Activated CD8-positive, alpha-beta memory T cell treated with anti-CD3 and anti-CD28 coated beads for 48 hours (primary cell): ENCODE measurements at places on chromosomes 2 and 18.

GRCh38 chr2:142088058-142088568 is 42.7 kb downstream of the LRP1B start:
- DNase-seq, result no peak

DNA sequence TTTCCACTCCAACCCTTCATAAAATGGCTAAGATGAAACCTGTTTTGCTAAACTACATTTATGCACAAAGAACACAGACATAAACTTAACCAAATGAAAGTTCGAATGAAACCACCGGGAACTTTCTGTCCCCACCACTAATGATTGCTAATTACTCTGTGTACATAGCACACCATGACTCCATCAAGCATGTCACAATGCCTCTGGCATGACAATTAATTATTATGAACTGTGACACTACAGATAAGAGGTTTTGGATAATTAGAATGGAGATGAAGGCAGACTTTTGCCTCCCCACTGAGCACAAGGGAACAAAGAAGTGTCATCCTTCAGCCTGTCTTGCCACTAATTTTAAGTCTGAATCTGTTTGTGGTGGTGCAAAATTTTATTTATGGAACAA is 1.5 kb downstream of the DAPL1 start:
- no peak for DNase-seq

DNA sequence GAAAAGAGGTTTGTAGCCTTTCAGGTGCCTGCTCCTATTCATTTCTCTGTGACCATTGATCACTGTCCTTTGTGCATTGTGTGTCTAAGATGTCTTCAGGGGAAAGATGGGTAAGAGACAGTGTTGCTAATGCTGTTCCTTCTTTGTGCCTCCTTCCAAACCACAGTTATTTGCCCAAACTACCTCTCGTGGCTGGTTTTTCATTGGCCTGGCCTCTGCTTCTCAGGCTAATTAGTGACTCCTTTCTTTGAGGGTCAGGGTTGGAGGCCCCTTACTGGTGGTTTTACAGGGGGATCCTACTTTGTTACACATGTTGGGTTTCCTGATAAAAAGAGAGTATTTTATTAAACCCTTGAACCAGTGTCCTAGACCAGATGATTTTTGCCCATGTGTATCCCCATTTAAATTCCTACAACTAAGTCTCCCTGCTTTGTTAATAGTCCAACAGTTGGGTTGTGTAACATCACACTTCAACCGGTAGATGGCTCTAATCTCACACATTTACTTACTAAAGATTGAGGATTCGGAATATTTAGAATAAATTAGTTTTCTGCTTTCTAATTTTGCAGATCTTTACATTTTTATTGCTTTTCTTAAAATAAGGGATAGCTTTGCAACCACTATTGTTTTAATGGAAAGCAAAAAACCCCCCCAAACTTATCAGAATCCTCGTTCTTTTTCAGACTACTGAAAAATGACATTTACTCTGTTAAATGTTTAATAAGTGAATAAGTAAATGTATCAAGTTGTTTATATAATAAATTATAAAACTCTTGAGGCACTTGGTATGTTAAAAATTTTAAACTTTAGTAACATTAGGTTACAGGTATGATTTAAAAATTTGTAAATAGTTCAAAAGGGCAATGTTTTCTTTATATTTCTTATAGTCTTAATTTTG is 2.4 kb downstream of the MARS2 start:
- DNase-seq, result no peak

DNA sequence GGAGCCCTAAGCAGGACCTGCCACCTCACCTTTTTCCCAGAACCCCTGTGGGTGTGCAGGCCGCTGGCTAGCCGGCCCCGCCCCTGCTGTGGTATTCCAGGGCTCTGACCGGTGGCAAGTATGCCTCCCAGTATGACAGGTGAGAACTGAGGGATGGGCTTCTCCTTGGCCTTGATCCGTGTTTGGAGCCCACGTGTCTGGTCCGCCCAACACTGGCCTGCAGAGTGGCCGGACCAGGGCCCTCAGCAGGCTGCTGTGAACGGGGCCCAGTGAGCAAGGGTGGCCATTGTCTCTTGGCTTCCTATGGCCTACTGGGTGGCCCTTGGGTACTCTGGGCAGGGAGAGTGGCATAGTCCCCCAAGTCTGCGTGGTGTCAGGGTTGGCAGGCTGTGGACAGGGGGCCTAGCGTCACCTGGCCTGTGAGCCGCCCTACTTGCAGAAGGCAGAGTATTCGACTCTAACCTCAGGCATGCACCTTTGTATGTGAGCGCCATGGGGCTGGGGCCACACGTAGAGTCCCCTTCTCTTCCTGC is 1.8 kb downstream of the RNPEPL1 start:
- no peak for DNase-seq

- DNase-seq, result no peak
Measured at GRCh38 chr2:25711675-25712354, 38.4 kb upstream of the DTNB start.

- DNase-seq, result no peak
Measured at GRCh38 chr18:55078303-55078932, 119.2 kb upstream of the CCDC68 start.

- DNase-seq, result no peak
Measured at GRCh38 chr2:59366288-59366687, 1125.2 kb upstream of the FANCL start.

GRCh38 chr2:48473271-48473670 is 56.7 kb upstream of the STON1 start:
- no peak for DNase-seq

DNA sequence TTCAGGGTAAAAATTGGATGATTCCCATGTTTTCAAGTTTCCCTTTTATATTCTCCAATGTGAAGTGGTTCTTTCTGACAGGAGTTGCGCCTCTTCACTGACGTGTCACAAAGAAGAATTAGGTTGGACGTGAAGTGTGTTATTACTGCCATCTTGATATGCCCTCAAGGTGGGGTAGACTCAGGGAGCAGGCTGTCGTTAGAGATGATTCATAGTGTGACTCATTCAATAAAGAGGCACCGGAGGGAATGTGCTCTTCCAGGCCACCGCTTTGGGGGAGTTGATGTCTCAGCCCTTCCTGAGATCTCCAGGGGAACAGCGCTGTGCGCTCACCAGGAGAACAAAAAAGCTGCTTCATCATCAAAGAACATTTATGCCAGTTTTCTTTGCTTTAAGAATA is 3.6 kb upstream of the DGKD start:
- no peak for DNase-seq

- no peak for DNase-seq
Measured at GRCh38 chr2:226742347-226742746, 57.3 kb downstream of the IRS1 start.

DNA sequence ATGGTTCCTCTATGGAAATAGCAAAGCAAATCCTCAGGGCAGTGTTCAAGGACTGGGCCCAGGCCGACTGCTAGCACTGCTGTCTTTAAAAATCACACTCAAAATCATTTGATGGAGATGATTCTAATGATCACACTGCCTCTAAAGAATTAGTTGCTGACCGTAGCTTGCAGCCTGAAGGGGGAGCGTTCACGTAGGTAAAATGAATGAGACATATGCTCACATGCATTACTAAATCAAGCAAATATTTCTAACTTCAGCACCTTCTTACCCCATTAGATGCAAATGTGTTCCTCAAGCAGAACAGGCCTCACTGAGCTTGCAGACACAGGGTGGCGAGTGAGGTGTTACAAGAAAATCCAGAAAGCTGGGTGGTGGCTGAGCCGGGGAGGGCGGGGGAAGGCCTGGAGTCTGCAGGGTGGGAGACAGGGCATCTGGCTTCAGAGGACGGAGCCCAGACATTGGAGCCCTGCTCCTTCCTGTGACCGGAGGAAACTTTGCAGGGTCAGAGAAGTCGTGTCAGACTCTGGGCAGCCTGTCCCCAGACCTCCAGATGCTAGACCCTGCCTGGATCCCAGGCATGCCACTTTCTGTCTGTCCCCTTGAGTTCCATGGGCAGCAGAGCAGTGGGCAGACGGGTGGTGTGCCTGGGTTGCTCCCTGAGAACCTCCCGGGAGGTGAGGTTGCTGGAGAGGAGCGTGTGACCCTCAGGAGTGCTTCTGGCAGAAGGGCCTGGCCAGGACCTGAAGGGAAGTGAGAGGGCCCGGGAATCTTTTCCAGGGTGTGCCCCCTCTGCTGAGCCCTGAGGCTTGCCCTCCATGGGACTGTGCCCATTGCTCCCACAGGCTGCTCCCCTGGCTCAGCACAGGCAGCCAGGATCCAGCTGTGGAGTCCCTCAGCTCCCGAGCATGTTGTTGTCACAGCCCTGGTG is 7.1 kb upstream of the NPPC start:
- DNase-seq, result no peak

DNA sequence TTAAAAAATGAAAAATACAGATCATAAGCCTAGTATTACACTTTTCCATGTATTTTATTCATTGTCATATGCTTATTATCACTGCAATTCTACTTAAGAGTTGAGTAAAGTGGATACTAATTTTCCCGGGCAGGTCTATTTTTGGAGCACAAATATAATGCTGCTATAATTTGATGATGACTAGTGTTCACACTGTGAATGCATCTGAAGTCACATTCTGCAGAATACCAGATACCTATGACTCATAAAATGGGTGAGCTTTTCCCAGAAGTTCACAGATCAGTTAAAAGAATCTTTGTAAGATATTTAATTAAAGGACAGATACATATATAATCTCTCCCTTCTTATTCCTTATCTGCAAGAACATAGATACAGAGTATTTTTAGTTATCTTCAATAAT is 79.8 kb upstream of the MC4R start:
- DNase-seq, result no peak

DNA sequence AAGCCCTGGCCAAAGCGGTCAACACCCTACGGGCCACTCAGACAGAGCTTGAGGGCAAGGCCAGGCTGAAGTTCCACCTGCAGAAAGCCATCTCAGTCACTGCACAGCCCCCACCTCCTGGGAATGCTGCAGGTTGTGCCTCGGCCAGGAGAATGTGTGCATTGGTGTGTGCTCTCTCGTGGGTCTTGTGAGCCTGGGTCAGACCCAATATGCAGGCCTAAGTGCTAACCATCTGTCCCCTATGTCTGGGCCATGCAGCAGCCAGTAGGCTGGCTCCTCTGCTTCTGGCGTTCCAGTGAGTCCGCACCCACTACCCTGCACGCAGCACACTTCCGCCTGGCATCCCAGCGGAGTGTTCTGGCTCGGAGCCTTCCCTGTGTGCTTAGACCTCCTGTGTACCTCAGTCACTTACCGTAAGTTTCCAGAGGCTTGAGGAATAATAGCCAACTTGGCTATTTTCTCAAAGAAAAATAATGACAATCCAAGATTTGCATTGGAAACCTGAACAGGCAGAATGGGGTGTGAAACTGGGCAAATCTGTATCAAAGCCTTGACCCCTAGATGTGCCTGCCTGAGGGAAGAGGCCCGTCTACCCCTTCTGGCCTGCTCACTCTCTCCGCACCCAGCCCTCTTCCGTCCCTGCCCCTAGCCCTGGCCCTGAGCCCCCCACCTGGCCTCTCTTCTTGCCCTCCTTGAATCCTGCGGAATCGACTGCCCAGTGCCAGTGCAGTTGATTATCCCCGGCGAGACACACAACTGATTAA is 7.2 kb downstream of the SIX3 start:
- DNase-seq, result no peak

DNA sequence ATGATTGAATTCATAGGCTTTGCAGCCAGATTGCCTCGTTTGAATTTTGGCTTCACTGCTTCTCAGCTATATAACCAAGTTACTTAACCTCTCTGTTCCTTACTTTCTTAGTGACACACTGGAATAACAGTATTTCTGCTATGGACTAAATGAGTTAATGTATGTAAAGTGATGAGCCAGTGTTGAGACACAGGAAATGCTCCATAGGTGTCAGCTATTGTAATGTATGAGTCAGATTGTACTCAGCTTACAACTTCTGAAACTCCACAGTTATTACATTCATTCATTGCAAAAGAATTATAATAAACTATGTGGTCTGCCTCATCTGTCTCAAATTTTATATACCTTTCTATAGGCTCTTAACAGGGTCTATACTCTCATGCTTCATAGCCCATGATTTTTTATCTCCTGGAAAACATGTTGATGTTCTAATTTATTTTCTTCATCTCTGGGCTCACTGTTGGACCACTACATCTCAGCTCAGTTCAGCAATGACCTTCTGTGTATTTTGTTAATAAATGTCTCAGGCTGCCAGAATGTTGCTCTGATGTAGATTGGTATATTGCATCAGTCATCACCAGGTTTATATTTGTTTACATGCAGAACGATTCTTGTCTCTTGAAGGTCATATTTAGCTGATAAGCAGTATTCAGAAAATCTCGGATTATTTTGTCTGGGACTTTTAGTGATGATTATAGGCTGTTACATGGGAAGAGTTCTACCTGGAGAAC is 76.2 kb downstream of the MAP3K20 start:
- no peak for DNase-seq

- no peak for DNase-seq
Measured at GRCh38 chr18:36354989-36355388, 57.5 kb downstream of the FHOD3 start.
